ENCODE measurements at places on chromosomes 5 and 9.

- no peak for DNase-seq
Observed at GRCh38 chr9:127005770-127006314, 91.3 kb downstream of the RALGPS1 start.

DNA sequence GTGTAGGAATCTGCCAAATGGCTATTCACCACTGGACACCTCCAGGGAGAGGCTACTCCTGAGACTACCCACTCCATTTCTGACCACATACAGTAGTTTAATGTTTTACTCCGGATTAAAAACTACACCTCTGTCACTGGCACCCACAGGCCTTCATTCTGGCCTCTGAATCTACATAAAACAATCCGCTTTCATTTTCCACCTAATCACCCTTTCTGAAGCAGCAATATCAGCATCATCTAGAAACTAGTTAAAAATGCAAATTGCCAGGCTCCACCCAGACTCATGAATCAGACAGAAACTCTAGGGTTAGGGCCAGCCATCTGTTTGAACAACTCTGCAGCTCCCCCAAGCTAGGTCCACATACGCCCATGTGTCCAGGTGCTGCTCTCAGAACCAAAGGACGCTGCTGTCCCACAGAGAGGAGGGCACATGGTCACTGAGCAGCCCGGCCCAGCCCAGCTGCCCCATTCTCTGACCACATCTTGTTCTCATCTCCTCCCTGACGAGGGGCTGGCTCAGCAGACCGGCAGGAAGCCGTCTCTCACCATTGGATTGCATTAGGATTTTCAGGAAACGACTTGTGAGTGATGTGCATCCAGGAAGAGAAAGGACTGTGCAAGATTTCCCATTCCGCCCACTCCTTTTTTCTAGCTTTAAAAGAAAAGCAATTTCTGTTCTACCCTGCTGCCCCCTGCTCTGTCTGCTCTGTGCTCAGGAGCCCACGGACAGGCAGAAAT, 34.7 kb downstream of the ADAM19 start:
- peak; percentile 62 for DNase-seq

DNA sequence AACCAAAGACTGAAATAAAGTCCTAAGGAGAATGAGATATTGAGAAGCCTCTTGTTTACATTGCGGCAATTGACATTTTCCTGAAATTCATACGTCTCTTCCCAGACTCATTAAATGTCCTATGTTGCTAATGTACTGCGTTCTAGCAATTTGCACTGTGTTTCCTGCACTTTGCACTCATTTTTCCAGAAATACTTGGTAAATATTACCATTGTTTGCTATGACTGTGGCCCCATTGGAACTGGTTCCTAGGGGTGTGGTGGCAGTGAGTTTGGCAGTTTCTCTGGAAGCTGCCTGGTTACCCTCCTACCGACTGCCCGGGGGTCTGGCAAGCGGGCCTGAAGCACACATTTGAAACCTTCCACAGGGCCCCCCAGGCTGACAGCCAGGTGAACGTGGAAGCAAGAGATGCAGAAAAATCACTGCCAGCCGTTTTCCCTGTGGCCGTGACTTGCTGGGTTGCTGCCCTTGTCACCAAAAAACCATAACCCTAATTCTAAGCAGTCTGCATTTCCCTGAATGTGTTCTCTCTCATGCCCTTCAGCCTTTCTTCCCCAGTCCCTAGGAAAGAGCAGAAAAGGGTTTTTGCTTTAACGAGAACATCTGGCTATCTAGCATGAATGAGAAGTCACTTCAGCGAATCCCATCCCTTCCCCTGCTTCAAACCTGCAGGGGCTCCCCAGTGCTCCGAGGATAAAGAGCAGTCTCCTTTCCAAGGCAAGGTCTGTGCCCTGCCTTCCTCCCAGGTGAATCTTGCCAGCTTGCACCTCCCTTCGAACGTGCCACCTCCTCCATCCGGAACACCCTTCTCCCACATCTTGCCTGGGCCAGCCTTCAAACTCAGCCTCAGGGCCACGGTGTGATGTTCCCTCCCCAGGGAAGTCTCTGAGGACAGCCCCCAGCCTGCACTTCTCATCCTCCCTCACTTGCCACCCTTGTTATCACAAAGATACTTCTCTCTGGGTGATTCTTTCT, 84.2 kb downstream of the AK8 start:
- no peak for DNase-seq

GRCh38 chr5:98108497-98108896, 665.0 kb upstream of the RGMB start:
- no peak for DNase-seq

GRCh38 chr9:116447934-116448333, 239.2 kb upstream of the TRIM32 start:
- DNase-seq = no peak

DNA sequence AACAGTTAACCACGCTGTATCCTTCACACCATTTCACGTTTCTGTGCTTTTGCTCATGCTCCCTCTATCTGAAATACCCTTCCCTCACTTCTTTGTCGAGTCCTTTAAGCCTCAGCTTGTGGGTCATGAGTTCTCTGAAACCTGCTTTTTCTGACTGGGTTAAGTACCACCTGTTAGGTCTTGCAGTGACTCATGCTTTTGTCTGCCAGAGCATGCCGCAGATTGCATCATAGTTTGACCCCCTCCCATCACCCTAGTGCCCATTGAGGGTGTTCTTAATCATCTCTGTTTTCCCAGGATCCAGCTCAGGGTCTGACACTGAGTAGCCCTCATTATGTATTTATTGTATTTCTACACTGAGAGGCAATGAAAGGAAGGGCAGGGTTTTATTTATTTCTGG, 190.2 kb downstream of the ASTN2 start:
- no peak for DNase-seq

- DNase-seq = no peak
Observed at GRCh38 chr5:94243612-94244011, 374.8 kb downstream of the KIAA0825 start.

DNA sequence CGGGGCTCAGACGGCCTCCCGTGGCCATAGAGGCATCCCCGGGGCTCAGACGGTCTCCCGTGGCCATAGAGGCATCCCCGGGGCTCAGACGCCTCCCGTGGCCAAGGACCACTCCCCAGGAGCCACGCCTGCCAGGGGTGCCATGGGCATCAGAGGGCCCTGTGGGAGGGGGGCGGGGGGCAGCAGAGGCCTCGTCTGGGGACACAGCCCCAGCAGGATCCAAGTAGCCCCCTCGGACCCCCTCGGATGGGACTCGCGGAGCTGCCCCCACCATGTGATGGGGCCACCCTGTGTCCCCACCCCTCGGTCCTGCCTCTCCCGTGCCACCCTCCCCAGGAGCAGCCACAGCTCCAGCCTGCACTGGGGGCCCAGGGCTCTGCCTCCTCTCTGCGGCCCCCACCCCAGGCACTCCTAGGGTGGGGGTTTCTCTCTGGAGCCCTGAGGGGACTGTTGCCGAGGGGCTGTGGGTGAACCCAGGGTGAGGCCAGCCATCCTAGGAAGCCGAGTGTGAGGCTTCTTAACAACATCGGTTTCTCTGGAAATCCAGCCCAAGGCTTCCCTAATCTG, 2.5 kb downstream of the ENTPD8 start:
- DNase-seq = no peak

DNA sequence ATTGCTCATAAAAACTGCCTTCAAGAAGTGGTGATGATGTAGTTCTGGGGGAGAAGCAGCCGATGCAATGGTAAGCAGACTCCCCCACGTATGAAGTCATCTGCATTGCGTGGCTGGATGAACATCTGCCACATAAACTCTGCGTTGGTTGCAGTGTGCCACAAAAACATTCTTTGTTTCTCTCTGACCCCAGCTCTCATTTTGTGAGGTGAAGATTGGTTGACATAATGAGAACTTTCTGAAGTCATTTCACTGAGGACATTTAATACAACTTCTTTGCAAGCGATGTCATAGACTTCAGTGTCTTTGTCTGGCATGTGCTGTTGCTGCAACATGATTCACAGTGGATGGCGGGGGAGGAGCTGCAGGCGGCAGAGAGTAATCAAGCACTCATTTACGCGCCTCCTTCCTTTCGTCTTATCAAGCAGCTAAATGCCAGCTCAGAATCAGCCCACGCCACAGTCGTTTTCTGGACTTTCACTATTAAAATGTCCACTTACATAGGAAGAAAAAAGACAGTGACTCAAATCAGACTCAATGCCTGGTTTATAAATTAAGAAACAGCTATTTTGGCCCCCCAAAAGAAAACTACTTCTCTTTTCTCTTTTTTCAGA, 91.5 kb upstream of the NFIL3 start:
- DNase-seq = no peak

GRCh38 chr9:137167747-137168572, 1.9 kb downstream of the LRRC26 start:
- DNase-seq = no peak

DNA sequence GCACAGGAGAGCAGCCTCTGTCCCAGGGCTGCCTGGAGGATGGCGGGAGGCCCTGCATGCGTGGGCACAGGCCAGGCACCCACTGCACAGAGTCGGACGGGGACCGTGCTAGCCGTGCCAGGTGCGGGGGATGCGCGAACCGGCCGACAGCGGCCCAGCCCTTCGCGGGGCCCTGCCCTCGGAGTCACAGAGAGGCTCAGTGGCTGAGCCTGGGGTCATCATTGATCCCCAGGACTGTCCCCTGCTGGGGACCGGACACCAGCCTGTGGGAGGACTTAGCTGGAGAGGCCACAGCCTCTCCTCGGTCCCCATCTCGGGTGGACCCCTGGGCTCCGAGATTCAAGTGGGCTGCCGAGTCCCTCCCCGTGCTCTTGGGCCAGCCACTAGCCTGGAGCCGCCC, 19.1 kb upstream of the LAMC3 start:
- no peak for DNase-seq

GRCh38 chr5:88829775-88830174, 53.2 kb downstream of the MEF2C start:
- DNase-seq = no peak

- no peak for DNase-seq
Observed at GRCh38 chr5:124650951-124651662, 95.3 kb downstream of the ZNF608 start.

DNA sequence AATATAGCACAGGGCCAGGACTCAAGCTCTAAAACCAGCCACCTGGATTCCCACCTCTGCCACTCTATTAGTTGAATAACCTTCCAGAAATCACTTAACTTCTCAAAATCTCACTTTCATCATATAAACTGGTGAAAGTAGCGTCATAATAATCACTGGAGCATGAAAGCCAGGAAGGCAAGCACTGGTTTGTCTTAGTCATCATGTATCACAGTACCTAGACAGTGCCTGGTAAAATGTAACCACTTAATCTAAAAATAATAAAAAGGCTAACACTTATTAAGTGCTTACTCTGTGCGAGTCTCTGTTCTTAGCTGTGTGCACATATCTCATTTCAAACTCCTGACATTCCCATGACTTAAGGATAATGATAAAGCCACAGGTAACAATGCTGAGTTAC, 109.4 kb downstream of the ASTN2 start:
- DNase-seq = no peak

GRCh38 chr9:19057033-19057432, 7.8 kb downstream of the RRAGA start:
- DNase-seq = no peak

DNA sequence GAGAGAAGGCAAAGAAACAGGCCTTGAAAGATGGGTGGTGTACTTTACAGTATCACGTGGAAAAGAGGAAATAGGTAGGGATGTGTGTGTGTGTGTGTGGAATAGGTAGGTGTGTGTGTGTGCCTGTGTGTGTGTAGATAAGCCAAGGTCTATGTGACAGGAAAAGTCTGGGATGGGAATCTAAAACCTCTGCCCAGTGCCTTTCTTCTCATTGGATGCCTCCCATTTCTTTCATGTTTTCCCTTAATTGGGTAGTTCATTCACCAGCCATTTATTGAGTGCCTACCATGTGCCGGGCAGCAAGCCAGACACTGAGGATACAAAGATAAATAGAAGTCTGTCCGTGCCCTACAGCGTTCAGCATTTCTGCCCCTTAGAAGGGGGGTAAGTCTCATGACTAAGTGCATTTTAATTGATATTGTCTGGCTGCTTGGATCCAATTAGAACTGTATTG, 1.0 kb downstream of the URM1 start:
- no peak for DNase-seq

DNA sequence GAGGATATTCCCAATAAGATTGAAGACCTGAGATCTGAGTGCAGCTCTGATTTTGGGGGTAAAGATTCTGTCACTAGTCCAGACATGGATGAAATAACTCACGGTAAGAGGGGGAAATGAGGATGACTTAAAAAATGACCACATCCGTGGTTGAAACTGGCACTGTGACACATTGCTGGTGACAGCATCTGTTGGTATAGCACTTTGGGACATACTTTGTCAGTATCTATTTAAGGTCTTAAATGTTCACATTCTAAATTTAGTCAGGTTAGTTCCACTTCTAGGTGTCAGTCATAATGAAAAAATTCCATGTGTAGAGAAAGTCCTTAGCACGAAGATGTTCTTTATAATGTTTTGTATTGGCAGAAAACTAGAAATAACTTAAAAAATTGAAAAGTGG, 70.9 kb downstream of the GAPVD1 start:
- DNase-seq = no peak

DNA sequence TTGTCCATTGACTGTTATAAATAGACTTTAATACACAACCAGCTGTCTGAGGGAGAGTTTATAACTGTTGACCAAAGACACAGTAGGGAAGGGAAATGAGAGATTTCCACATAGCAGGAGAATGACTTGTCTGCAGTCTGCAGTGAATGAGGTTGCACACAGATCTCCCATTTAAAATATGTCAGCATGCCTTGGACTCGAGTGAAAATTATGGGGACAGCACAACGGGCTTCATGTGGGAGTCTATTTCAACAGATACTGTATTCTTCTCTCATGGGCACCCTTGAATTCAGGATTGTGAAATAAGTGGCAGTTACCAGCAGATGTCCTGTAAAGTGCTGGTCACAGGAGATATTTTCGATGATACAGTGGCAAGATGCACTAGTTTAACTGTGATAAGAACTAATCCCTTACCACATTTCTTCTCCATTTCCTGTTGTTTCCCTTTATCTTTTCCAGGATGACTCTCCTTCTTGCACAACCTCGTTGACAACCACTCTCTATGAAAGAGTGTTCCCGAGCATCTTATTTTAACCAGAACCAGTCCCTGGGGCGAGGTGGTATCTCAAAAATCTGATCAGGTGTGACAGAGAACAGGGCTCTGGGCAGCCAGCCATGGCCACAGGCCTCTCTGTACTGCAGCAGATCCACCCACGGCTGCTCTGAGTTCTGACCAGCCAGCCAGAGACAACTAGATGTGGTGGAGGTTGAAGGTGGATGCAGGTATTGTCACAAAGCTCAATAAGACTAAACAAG, 51.5 kb upstream of the MAP3K1 start:
- DNase-seq = no peak

DNA sequence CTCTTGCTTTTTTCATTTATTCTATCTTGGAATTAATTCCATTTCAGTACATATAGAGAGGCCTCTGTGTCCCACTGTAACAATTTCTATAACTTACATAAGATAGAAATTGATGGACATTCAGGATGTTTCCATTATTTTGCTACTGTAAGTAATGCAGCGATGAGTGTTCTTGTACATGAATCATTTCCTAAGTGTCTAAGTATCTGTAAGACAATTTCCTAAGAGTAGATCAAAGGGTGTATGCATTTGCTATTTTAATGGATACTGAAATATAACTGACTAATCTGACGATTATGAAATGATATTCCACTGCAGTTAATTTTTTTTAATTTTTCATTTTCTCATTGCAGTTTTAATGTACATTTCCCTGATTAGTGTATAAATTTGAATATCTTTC, 23.0 kb upstream of the RBM22 start:
- DNase-seq = no peak

- DNase-seq = no peak
Observed at GRCh38 chr5:179777909-179778308, 15.9 kb upstream of the LTC4S start.
